ENCODE measurements at places on chromosomes 16 and 17. TPM values are rescaled to one million over a fixed set of nuclear protein-coding genes. Genes with fewer than 3 reads are reported as not detected.

TMEM92 gene
- total RNA-seq = not detected

TBX21 gene
- 0.14 TPM for total RNA-seq

DNA sequence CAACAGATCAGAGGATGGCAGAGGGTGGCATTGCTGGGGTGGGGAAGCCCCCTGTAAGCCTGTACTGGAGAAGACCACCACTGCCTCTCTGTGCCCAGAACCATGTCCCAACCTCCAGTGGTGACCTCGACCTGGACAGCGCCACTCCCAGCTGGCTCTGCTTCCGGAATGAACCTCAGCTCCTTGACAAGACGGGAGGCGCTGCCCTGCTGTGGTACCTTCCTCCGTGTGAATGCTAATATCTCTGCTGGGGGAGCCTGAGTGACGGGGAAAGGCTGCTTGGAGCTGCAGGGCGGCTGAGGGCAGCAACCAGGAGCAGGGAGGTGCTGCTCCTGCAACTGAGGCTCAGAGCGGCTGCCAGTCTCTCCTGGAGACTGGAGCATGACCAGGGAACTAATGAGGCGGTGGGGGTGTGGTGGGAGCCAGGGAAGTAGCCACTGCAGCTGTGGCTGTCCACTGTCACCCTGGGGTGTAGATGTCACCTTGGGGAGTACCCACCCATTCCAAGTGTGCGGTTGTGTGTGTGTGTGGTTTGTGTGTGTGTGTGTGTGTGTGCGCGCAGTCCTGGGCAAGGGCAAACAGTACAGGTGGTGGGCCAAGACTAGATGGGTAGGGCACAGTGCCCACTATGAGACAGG, 6.2 kb downstream of the PRCD start:
- DNase-seq = peak; percentile 54

DNA sequence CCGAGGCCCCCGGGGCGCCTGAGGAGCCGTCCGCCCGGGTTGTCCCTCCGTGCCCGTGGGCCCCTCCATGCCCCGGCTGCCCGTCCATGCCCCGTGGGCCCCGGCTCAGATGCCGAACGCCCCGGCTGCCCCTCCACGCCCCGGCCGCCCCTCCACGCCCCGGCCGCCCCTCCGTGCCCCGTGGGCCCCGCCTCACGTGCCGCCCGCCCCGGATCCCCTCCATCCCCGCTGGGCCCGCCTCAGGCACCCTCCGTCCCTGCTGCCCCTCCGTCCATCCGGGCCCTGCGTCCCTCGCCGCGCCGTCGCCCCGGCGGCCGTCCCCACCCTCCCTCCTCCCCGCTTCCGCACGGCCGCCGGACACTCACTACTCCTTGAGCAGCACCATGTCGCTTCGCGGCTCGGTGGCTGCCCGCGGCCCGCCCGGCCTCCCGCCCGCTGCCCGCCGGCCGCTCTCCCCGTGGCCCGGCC, 382 bp downstream of the PITPNA start:
- DNase-seq = peak; percentile 83
